Stimulated activated CD4-positive, alpha-beta T cell treated with anti-CD3 and anti-CD28 coated beads, Interleukin-12 subunit alpha, Interleukin-12 subunit beta, amount 100 ng/mL, for 24 hours (primary cell): ENCODE measurements at places on chromosomes 13 and 19.

DNA sequence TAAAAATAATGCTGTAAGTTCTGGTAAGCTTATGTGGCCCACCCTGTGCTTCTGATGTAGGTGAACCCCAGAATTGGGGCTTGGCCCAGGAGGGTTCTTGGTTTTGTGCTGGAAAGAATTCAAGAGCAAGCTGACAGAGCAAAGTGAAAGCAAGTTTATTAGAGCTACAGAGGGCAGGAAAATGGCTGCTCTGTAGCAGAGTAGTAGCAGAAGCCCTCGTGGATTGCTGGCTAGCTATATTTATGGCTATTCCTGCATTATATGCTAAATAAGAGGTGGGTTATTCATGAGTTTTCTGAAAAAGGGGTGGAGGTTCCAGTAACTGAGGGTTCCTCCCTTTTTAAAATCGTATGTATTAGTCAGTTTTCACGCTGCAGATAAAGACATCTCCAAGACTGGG, 20.6 kb upstream of the ZNF599 start:
- DNase-seq, result no peak

GRCh38 chr19:45897261-45897812, 5.1 kb downstream of the MYPOP start:
- no peak for DNase-seq

- no peak for DNase-seq
Measured at GRCh38 chr13:42875475-42876269, 94.3 kb downstream of the FAM216B start.

DNA sequence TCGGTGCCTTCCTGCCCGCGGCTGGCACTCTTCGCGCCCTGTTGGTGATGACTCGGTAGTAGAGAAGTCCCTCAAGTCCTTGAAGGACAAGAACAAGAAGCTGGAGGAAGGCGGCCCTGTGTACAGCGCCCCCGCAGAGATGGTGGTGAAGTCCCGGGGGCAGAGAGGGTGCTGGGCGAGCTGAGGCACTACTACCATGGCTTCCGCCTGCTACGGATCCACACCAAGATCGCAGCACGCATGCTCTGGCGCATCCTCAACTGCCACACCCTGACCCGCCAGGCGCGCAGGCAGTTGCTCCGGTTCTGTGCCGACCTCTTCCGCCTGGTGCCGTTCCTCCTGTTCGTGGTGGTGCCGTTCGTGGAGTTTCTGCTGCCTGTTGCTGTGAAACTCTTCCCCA, 11.1 kb downstream of the ZSCAN1 start:
- DNase-seq, result no peak

DNA sequence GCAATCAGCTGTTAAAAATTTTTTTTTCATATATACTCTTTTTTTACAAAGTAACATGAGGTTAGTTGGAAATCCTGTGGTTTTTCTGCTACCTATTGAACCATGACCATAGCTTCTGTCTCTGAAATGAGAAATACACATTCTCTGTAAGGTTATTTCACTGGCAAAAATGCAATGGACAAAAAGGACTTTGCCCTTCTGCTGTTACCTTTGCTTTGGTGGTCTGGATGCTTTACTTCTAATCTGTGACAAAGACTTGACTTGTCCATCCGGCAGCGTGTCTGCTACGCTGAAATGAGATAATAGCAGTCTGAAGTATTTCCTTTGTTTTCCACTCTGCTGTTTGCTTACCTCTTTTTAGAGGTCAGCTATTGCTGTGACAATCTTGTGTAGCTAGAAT, 412.8 kb downstream of the SLITRK6 start:
- DNase-seq, result no peak

DNA sequence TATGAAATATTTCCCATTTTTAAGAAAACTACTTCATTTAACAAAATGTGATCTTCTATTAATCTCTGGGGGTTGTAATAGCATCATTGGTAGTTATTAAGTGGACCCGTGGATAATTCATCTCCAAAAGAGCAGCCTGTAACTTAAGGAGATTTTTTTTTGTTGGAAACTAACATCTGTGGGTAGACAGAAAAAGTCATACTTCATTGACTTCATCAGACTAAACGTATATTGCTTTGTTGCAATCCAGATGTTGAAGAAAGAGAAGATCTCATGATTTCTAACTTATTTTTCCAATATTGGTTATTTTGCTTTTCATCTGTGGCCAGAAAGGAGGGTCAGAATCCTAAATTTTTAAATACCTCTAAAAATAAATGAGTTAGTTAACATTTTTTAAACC, 296.5 kb upstream of the MIR17HG start:
- no peak for DNase-seq

DNA sequence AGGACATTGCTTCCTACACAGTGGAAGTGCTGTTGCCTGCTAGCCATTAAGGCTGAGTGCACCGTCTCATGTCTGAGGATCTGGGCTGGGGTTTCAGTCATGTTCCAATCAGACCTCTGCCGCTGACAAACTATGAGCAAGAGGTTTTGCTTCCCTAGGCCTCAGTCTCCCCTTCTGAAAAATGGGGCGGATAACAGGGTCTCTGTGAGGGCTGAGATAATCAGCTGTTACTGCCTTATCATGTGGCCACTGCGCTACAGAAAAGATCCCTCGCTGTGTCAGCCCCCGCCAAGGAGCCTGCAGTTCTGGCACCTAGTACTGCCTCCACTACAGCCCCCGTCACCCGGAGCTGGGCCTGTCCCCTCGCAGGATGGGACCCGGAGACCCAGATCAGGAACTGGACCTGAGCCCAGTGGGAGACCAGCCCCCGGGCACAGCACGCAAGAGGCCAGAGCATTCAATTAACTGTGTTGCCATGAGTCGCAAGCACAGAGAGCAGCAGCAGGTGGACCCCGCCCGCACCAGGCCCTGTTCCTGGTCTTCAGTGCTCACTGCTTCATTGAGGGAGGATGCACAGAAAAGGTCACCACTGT, 3.0 kb upstream of the PNKP start:
- DNase-seq, result no peak

DNA sequence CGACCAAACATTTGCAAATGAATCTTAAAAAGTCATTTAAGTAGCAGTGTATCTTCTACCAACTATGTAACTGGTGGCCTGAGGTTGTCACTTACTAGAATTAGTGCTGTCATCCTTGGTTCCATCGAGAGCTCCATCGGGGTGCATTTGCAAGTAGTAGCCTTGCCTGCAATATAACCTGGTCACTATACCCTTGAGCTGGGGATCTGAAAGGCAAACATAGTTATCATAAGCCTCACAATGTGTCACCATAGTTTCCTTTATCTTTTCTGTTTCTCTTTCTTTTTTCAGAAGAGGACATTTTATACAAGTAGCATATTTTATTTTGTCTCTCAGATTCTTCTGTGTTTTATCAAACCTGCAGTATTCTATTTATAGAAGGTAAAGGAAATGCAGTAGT, 422.6 kb downstream of the ITGBL1 start:
- DNase-seq, result no peak

DNA sequence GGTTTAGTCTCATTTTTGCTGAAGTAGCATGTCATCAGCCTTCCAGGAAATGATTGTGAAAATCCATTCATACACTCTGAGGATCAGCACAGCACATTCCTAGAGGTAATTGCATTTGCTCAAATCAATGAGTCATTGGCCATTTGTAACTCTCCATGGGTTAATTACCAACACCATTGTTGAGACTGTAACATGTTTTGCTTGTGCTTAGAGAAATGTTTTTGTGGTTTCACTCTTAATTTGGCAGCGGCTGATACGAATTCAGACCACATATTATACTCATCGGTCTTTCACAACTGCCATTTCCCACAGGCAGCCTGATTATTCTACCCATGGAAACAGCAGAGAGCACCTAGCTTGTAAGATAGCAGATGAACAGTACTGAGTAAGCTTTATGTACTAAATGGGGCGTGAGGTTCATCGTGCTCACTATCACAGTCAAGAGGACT, 110.3 kb downstream of the NHLRC3 start:
- DNase-seq, result no peak

DNA sequence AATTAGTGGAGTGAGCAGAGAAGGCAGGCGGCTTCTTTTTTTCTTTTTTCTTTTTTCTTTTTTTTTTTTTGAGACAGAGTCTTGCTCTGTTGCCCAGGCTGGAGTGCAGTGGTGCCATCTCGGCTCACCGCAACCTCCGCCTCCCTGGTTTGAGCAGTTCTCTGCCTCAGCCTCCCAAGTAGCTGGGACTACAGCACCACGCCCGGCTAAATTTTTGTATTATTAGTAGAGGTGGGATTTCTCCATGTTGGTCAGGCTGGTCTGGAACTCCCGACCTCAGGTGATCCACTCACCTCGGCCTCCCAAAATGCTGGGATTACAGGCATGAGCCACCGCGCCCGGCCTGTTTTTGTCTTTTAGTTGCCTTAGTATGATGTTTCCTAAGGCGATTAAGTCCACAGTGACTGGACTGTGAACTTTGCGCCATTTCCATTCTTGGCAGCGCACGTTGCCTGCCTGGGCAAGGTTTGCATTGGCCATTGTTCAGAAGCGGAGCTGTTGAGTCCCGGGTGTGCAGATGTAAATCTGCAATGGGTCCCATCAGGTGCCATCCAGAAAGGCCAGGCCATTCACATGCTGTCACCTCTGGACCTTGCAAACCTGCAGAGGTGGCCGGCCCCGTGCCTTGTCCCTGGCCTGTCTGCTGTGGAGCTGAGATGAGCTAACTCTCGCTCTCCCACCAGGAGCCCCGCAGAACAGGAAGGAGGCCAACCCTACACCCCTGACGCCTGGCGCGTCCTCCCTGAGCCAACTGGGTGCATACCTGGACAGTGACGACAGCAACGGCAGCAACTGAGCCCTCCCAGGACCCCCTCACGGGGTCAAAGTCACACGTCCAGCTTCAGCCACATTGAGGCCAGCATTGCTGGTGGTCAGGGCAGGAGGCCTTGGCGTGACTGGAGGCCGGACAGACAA, 10.9 kb upstream of the SHD start:
- DNase-seq, result no peak

DNA sequence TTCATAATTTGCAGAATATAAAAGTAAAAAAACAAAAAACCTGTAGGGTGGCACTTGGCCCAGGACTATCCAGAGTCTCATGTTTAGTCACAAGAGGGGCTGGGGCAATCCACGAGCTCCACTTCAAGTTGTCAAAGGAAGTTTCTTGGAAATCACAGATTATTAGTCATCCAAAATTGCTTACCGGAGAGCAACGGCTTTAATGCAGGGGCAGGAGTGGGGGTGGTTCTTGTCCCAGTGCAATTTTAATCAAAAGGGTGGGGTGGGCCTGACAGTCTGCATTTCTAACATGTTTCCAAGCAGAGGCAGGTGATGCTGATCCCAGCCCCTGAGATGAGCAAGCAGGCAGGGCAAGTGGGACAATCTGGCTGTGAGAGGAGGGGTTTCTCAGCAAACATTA, 233.9 kb downstream of the ABCC4 start:
- no peak for DNase-seq

GRCh38 chr19:12834566-12834943, at the start of gene RTBDN:
RTBDN (minus strand) TSS chr19:12834579; CDS start chr19:12829979, 4,600 bp downstream.
- no peak for DNase-seq

- DNase-seq, result no peak
Measured at GRCh38 chr19:33868788-33869412, 72.2 kb downstream of the KCTD15 start.

- DNase-seq, result no peak
Measured at GRCh38 chr13:87684850-87685742, 13.9 kb downstream of the SLITRK5 start.

GRCh38 chr13:98910501-98910951, 67.3 kb downstream of the DOCK9 start:
- no peak for DNase-seq

DNA sequence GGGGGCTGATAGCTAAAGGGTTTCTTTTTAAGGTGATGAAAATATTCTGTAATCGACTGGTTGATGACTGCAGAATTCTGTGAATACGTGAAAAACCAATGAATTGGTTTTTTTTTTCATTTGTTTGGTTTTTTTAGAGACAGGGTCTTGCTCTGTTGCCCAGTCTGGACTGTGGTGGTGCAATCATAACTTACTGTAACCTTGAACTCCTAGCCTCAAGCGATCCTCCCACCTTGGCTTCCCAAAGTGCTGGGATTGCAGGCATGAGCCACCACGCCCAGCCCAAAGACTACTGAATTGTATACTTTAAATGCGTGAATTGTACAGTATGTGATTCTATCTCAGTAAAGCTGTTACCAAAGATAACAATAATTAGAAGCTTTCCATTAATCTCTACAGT, 14.8 kb upstream of the AKAP8 start:
- DNase-seq, result no peak

GRCh38 chr13:98204546-98204945, 27.5 kb upstream of the RNF113B start:
- no peak for DNase-seq

DNA sequence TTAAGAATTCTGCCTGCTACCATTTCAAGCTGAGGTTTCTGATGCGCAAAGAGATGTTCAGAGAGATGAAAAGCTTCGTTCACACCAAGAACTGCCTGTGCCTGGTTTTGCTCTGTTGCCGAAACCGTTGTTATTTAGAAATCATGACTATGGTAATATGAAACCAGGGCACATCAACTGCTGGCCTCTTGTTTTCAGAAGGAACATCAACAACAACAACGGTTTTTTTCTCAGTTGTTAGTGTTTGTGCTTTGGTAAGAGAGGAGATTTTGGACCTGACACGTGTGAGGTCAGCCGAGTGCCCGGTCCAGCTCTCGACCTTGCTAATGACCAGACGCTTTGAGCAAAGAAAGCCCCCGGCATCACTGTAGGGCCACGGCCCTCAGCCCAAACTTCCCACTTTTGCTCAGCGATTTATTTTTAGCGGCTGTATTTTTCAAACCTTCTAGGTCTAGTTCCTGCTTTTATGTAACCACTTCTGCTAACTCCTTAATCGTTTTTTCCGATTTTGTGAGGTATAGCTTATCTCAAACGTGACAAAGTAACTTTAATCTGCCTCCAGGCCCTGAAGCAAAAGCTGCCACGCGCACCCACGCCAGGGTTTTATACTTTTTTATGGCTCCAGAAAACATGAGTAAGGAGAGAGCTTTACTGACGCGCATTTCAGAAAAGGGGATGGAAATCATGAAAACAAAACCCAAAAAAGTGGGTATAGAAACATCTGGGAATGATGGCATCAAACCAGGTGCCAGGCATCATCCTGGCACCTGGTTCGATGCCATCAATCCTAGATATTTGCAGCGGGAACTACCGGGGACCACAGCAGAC, 42.0 kb downstream of the KLF2 start:
- DNase-seq, result no peak

GRCh38 chr19:49518033-49518432, 5.6 kb downstream of the FCGRT start:
- DNase-seq, result no peak

DNA sequence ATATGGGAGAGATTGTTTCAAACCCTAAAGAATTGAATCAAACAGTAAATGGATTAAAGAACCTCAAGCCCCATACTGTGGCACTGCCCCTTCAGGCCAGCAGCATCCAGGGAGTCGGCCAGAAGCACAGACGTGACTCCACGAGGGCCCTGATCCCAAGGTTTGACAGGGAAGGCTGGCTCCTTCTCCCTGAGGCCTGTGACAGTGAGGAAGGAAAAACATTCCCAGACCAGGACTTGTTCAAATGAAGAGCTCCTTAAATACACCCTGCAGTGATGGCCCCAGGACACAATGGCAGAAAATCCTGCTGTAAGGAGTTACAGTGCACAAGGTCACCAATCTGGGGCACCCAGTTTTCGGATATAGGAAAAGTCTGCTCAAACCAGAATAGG, 91.0 kb downstream of the COL4A1 start:
- no peak for DNase-seq
